ENCODE measurements at places on chromosomes 16 and 17. TPM values are rescaled to one million over a fixed set of nuclear protein-coding genes. Genes with fewer than 3 reads are reported as not detected.

Gene CYGB
- total RNA-seq = 1.8 TPM

Gene TTLL6
- 0.88 TPM for total RNA-seq

Gene CALB2
- total RNA-seq = 5.9 TPM

Gene SPN
- not detected for total RNA-seq

Gene PTX4
- total RNA-seq = not detected
